Pons (tissue), 1 donor: ENCODE measurements at places on chromosomes 12 and 14.
A peak's percentile ranks its signal among the peaks of the same experiment; 100 is the strongest.

DNA sequence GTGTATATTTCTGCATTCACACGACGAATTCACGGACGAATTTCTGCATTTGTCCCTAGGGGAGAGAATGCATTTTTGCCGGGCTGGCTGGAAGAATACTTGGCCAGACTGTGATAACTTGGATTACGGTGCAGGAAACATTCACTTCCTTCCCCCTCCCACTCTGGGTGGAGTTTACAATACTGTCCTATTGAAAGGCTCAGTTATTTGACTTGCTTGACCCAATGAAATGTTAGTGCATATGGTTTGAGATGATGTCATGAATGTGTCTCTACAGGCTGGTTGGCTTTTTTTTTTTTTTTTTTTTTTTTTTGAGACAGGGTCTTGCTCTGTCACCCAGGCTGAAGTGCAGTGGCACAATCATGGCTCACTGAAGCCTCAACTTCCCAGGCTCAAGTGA, 90.7 kb upstream of the NOS1 start:
- DNase-seq: no peak

DNA sequence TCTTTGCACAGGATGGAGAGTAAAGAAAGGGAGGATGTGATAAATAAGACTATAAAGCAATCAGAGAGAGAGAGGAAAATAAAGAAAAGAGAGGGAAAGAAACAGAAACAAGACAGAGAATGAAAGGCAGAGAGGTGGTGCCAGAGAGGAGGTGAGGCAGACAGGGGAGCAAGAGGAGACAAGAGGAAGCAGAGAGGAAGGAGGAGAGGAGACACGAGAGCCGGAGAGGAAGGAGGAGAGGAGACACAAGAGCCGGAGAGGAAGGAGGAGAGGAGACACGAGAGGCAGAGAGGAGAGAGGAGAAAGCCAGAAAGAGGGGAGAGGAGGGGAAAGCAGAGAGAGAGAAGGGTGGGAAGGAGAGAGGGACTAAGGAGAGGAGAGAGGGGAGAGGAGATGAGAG, 125.2 kb downstream of the PAPOLA start:
- no peak for DNase-seq

DNA sequence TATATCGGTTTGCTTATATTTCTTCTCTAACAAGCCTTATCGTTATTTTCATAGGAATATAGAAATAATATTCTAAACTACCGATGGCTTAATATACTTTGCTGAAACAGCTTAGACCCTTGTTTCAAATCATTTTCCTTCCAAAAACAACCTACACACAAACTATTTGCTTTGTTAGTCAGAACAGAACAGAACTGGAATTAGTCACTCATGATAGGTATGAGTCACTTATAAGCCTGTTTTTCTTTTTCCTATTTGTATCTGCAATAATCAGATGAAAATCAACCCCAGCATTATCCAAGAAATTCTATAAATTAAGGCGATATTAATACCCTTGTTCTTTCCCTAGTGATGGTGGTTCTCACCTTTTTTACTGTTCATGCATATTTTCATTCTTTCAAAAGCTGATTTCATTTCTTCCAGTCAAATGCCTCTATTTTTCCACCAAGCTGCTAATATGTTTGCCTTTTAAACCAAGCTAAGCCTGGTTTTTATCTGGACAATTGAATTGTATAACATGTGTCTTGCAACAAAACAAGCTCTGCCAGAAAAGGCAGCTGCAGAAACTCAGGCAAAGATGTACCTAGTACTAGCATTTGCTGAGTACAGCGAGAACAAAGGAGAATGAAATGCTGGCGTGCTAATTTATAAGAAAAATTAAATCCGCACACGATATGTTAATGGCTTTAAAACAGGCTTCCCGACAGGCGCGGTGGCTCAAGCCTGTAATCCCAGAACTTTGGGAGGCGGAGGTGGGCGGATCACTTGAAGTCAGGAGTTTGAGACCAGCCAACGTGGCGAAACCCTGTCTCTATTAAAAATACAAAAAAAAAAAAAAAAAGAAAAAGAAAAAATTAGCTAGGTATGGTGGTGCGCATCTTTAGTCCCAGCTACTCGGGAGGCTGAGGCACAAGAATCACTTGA, 1418.2 kb downstream of the AACS start:
- DNase-seq: no peak

GRCh38 chr12:99393763-99394162, 253.8 kb upstream of the GARIN6 start:
- no peak for DNase-seq

- DNase-seq: no peak
These were observed 517.3 kb downstream of the MED13L start for GRCh38 chr12:115760231-115760630.

DNA sequence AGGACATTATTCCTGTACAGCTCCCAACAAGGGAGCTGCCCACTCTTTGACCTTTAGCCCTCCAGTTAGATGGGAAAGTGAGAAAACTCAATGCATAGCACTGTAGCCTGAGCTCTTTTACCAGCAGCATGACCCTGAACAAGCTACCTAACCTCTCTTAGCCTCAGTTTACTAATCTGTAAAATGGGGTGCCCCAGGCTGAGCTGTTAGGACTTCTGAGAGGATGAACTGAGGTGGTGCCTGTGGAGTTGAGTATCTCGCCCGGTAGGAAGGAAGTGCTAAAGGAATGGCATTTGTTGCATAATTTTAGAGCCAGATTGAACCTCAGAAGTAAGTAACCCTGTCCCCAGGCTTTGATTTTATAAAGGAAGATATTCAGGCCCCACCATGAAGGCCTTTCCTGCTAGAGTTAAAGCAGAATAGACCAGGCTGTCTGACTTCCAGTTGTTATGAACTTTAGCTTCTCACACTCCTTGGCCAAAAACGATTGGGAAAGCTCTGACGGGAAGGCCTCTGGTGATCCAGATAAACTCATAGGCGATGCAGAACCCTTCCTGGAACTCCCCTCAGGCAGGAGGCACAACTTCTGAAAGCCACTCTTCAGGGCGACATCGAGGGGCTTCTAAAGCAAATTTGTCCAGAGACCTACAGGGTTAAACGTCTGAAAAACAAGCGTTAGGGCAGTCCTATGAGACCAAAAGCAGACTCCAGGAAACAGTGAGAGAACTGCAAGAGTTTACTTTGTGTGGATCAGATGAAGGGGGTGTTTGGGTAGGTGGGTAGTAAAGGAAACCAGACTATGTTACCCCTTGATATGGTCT, 2.5 kb upstream of the SERPINA10 start:
- DNase-seq: no peak

GRCh38 chr12:30548203-30548602, 147.5 kb downstream of the IPO8 start:
- DNase-seq: no peak

DNA sequence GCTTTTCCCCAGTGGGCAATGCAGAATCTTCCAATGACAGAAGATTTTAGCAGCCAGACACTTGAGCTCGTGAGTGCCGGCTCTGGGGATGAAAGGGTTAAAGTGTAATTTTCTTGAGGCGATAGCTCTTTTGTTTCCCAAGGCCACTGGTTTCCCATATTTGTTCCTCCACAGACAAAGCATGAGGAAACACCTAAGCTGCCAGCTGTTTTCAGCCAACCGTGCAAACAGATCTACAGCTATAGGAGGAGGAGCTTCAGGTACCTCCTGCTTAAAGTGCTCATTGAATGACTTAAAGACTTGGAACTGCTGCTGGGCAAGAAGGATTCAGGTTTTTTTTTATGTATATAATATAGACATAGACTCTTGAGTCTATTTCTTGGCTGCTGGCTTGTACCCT, 1311.5 kb downstream of the TMEM121 start:
- no peak for DNase-seq

- DNase-seq: peak; percentile 16
These were observed 319.4 kb downstream of the KCNC2 start for GRCh38 chr12:74890237-74890599.

- DNase-seq: no peak
These were observed 125.7 kb upstream of the BTG1 start for GRCh38 chr12:92271341-92271740.

- DNase-seq: no peak
These were observed 58.8 kb upstream of the AP4S1 start for GRCh38 chr14:30966415-30967363.
